ENCODE measurements at places on chromosomes 16 and 17.

- DNase-seq = no peak
Measured at GRCh38 chr16:1908983-1909382, 9.2 kb downstream of the HS3ST6 start.

DNA sequence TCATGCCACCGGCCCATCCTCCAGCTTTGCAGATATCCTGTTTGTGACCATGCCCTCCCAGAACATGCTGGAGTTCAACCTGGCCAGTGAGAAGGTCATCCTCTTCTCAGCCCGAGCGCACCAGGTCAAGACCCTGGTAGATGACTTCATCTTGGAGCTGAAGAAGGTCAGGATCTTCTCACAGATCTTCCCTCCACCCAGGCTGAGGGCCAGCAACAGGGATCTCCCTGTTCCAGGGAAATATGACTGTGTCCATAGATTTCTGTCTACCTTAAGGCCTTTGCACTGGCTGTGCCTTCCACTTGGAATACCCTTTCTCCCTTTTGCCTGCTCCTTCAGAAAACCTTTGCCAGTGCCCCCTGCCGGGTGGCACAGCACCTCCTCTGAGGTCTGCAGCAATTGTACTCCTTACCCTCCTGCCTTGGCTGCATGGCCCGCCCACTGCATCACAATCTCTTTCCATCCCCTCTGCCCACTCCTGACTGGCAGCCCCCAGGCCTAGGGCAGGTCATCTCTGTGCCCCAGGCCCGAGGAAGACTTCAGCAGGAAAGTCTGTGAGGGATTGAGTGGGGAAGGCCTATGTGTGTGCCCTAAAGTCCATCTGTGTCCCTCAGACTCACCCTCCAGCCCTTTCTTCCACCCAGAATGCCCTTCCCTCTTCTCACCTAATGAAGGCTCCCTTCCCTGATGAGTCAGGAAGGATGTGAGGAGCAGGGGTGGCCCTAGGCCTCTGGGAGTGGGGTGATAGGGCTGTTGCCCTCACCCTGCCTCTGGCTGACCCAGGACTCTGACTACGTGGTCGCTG, 27.3 kb upstream of the ALKBH5 start:
- DNase-seq = no peak

- no peak for DNase-seq
Measured at GRCh38 chr17:48176471-48176855, 68.9 kb downstream of the SNX11 start.

GRCh38 chr16:58730724-58731370, 3.3 kb downstream of the GOT2 start:
- no peak for DNase-seq

GRCh38 chr17:38585056-38585917, 20.5 kb downstream of the SRCIN1 start:
- no peak for DNase-seq

DNA sequence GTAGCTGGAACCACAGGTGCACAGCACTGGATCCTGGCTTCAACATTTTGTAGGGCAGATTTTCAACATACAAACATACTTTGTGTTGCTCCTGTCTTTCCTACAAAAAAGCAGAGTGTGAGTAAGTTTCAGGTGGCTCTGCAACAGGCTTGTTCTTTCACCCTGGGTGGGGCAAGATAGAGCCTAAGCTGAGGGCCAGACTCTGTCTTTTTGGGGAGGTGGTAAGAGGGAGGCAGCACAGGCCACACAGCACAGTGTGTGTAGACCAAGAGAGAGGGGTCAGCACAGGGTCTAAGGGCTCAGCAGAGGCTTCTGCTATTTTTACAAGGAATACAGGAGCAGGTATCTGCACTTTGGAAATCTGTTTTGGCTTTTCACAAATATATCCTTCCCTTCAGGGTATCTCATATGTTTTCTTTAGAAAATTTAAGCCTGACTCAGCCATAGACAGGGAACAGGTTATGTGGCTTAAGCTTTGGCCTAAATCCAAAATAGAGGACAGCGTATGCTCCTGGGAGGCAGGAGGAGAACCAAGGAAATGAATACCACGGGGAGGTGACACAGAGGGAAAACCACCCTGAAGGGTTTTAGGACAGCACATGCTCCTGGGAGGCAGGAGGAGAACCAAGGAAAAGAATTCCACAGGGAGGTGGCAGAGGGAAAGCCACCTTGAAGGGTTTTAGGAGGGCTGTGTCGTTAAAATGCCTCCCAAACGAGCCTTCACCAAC, 21.6 kb downstream of the EMC8 start:
- no peak for DNase-seq

GRCh38 chr16:71675380-71675779, 49.1 kb downstream of the PHLPP2 start:
- DNase-seq = no peak

GRCh38 chr16:55184052-55184451, 140.0 kb upstream of the IRX6 start:
- no peak for DNase-seq

All from CD4-positive, alpha-beta T cell treated with Interleukin-6 for 4 hours (primary cell).